ENCODE measurements at places on chromosomes 4 and X.

GRCh38 chr4:154622598-154622997 lies 10.1 kb upstream of the FGG start:
- H3K4me1 ChIP-seq: peaks cover 5% of the 10 kb centered on the region
- H3K36me3 ChIP-seq: no peaks in the 10 kb centered on the region
- no peak overlapping the region for H3K4me3 ChIP-seq
- H3K27me3 ChIP-seq: no peaks in the 10 kb centered on the region
- no peak for DNase-seq

GRCh38 chr4:54823616-54824015 lies 165.9 kb downstream of the KIT start:
- H3K4me3 ChIP-seq: no peak overlapping the region
- peaks cover 8% of the 10 kb centered on the region for H3K4me1 ChIP-seq
- H3K27me3 ChIP-seq: no peaks in the 10 kb centered on the region
- H3K36me3 ChIP-seq: no peaks in the 10 kb centered on the region
- H3K27ac ChIP-seq: no peak overlapping the region
- DNase-seq: no peak

- H3K36me3 ChIP-seq: no peaks in the 10 kb centered on the region
- H3K4me3 ChIP-seq: no peak overlapping the region
- no peak for DNase-seq
- peaks cover 6% of the 10 kb centered on the region for H3K4me1 ChIP-seq
These were observed 29.2 kb downstream of the ARSJ start for GRCh38 chr4:113950207-113950606.

DNA sequence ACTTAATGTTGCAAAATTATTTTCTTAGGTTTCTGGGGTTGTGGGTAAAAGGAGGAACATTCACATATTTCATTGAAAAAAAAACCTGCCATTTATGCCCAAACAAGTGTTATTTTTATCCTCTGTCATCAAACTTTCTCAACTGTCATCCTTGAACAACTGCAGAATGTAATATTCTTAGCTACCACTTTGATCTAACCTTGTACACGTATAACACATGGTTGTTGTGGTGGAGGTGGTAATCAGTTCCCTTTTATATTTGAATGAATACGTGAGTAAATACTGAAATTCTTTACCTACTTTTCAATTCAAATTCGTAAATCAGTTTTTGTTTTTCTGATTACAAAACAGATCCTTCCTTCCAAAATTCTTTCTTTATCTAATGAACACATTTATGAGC lies 3.8 kb upstream of the AMMECR1 start:
- H3K4me3 ChIP-seq: no peak overlapping the region
- no peak for DNase-seq
- H3K4me1 ChIP-seq: peaks cover 4% of the 10 kb centered on the region

- DNase-seq: no peak
- no peaks in the 10 kb centered on the region for H3K36me3 ChIP-seq
- no peaks in the 10 kb centered on the region for H3K27me3 ChIP-seq
- no peak overlapping the region for H3K4me3 ChIP-seq
These were observed 347.1 kb downstream of the GBA3 start for GRCh38 chr4:23039818-23040217.

DNA sequence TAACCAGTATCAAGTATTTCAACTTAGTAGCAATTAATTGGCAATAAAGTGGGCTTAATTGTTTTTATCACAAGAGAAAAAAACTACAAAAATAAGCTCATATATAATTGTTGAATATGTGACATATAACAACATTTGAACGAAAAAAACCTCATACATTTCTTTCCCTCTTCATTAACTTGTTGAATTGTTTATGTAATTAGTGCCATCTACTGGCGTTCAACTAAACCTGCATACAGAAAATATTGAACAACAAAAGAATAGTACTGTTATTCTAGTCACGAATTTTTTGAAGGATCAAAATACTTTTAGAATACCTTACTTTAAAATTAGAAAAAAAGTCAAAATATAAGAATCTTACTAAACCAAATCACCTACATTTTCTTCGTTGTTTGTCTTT lies 586.5 kb upstream of the FTHL17 start:
- no peak overlapping the region for H3K27ac ChIP-seq
- H3K4me1 ChIP-seq: no peaks in the 10 kb centered on the region
- DNase-seq: no peak

Data from keratinocyte (primary cell).